ENCODE measurements at places on chromosomes 5 and 9. TPM values are rescaled to one million over a fixed set of nuclear protein-coding genes. Genes with fewer than 3 reads are reported as not detected.

FER gene
- total RNA-seq: 8.8 TPM

CATSPER3 gene
- total RNA-seq: 0.19 TPM

FBP2 gene
- total RNA-seq: 0.38 TPM

GRCh38 chr5:180603076-180603594 lies 11.8 kb upstream of the SCGB3A1 start:
- H3K36me3 ChIP-seq: no peaks in the 10 kb centered on the region
- H3K4me3 ChIP-seq: no peak overlapping the region
- no peaks in the 10 kb centered on the region for H3K27me3 ChIP-seq
- no peak overlapping the region for H3K27ac ChIP-seq
- DNase-seq: no peak

DNA sequence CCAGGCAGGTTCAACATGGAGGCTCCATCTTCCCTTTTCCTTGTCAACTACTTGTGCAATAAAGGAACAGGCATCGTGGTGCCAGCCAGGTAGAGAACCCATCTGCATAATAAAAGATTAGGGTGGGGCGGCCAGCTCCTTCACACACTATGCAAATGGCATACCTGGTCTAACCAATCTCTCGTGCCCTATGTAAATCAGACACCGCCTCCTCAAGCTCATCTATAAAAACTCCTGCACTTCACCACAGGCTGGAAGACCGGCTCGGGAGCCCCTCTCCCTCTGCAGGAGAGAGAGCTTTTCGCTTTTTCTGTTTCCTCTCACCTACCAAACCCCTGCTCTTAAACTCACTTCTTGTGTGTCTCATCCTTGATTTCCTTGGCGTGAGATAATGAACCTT lies 244.3 kb upstream of the PUM3 start:
- H3K27ac ChIP-seq: no peak overlapping the region
- no peak for DNase-seq
- no peaks in the 10 kb centered on the region for H3K36me3 ChIP-seq
- no peaks in the 10 kb centered on the region for H3K4me1 ChIP-seq
- H3K27me3 ChIP-seq: no peaks in the 10 kb centered on the region

DNA sequence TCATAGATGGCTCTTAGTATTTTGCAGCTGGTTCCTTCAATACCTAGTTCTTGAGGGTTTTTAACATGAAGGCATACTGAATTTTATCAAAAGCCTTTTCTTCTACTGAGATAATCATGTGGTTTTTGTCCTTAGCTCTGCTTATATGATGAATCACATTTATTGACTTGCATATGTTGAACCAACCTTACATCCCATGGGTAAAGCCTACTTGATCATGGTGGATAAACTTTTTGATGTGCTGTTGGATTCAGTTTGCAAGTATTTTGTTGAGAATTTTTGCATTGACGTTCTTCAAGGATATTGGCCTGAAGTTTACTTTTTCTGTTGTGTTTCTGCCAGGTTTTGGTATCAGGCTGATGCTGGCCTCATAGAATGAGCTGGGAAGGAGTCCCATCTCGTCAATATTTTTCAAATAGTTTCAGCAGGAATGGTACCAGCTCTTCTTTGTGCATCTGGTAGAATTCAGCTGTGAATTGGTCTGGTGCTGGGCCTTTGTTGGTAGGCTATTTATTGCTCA lies 49.7 kb downstream of the YIPF5 start:
- no peak for DNase-seq
- H3K27ac ChIP-seq: no peak overlapping the region
- no peaks in the 10 kb centered on the region for H3K4me1 ChIP-seq
- H3K4me3 ChIP-seq: no peak overlapping the region
- no peaks in the 10 kb centered on the region for H3K27me3 ChIP-seq
- H3K36me3 ChIP-seq: no peaks in the 10 kb centered on the region

GRCh38 chr5:111855356-111855755 lies 98.4 kb upstream of the NREP start:
- H3K4me3 ChIP-seq: no peak overlapping the region
- peaks cover 16% of the 10 kb centered on the region for H3K4me1 ChIP-seq
- H3K27ac ChIP-seq: no peak overlapping the region
- no peaks in the 10 kb centered on the region for H3K27me3 ChIP-seq

GRCh38 chr9:134544388-134545214 lies 97.0 kb upstream of the COL5A1 start:
- no peak for DNase-seq
- peaks cover 5% of the 10 kb centered on the region for H3K27me3 ChIP-seq

Data from thymus (tissue), 14 donors.